Astrocyte of the spinal cord (primary cell): ENCODE measurements at places on chromosomes 3 and 15.

DNA sequence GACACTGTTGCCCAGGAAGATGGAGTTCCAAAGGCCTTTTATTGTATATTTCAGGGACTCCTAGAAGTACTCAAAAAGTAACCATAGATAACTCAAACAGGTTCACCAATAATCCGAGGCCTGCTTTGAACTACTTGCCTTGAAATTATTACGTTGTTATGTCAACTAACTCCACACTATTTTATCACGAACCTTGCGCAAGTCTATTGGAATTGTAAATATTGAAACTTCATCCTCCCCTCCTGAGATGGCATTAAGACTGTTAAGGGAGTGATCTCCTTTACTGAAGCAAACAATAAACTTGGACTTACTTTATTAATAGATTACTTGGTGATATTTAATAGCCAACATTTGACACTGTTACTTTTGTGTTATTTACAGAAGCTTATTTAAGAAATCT, 199.6 kb upstream of the GADL1 start:
- no peak for DNase-seq

DNA sequence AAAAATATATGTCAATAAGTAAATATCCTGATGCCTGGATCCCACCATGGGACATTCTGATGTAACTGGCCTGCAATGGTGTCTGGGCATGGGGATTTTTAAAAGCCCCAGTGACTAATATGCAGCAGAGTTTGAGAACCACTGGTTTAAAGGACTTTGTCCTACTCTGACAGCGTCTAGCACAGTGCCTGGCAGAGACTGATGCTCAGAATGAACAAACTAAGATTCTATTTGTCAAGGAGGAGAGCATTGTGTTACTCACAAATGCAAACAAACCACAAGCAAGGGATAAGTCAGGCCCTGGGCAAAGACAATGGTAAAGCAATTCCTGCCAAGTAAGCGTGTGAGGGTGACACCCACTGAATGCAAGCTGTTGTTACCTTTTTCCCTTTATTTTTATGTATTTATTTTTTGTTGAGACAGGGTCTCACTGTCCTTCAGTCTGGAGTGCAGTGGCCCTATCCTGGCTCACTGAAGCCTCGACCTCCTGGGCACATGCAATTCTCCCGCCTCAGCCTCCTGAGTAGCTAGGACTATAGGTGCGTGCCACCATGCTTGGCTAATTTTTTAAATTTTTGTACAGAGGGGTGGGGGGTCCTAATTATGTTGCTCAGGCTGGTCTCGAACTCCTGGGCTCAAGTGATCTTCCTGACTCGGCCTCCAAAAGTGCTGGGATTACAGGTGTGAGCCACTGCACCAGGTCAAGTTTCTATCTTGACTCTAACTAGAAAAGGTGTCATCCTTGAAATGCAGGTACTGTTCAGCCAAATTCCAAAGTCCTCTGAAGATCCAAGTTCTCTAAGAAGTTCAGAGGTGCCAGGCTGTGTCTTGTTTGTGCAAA, 909 bp upstream of the GPD1L start:
- DNase-seq = peak; percentile 23

DNA sequence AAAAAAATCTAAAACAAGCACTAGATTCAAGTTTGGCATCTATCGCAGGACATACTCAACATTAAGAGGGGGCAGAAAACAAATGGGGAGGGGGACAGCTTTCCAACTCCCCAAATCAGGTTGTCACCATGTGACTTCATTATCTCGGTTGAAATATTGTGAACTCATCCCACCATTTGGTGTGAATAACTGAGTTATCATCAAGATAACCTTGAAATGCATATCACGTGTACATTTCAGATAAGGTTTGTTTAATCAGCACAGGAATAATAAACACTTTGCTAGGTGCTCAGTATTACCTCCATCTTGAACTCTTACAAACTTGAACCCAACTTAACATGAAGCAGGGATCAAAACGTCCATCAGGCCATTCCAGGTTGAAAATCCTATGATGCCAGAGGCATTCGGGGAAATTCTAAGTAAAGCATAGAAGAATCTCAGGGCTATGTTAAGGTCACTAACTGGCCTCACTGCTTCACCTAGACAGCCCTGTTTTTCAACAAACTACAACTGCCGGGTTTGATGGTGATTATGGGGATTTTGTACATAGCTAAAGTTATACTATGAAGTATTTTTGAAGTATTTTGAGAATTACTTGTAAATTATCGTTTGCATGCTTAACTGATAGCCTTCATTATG, 3.0 kb upstream of the ARHGAP31 start:
- DNase-seq = no peak

GRCh38 chr3:188900421-188900951, 271.3 kb upstream of the TPRG1 start:
- DNase-seq = peak; percentile 94

GRCh38 chr3:78255403-78255802, 1215.5 kb downstream of the ROBO2 start:
- peak; percentile 54 for DNase-seq

DNA sequence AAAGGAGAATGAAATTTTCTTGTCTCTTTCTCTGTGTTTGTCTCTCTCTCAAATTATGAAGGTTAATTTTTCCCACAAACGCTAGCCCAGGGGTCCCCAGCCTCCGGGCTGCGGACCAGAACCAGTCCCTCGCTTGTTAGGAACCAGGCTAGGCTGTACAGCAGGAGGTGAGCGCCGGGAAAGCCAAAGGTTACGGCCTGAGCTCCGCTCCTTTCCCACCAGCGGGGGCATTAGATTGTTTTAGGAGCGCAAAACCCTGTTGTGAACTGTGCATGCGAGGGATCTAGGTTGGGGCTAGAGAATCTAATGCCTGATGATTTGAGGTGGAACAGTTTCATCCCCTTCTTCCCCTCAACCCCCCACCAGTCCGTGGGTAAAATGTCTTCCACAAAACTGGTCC, 74.7 kb upstream of the ZNF385D start:
- no peak for DNase-seq

DNA sequence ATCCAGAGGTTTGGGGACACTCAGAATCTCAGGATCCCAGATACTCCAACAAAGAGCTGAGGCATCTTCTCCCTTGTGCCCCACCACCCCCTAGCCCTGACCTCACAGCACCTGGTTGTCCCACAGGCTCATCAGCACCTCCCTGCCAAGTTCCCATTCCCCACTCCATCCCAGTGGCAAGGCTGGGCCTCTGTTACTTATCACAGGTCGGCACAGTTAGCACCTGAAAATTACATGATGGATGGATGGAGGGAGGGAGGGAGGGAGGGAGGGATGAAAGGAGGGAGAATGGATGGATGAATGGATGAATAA, 12.8 kb downstream of the MYL3 start:
- no peak for DNase-seq
